ENCODE measurements at places on chromosomes 11 and 22.

GRCh38 chr22:48974443-48975315 lies 853.0 kb downstream of the BRD1 start:
- no peak for DNase-seq

- no peak for DNase-seq
Observed at GRCh38 chr22:41830174-41830573, 2.7 kb upstream of the SREBF2 start.

DNA sequence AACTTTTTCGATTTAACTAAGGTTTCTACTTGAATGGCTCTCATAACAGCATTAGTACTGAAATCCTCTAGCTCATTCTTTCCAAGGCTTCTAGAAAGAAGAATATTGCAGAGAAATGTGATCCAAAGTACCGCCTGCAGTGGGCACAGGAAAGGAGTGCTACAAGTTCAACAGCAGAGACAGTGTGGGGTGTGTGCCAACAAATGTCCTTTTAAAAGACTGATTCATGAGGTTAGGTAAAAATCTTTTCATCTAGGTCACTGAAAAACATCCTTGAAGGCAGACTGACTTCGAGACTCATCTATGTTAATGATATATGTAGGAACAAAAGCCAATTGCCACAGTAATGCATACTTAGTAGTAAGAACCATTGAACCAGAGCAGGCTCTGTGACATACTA lies 349.1 kb upstream of the PITPNB start:
- DNase-seq, result no peak

DNA sequence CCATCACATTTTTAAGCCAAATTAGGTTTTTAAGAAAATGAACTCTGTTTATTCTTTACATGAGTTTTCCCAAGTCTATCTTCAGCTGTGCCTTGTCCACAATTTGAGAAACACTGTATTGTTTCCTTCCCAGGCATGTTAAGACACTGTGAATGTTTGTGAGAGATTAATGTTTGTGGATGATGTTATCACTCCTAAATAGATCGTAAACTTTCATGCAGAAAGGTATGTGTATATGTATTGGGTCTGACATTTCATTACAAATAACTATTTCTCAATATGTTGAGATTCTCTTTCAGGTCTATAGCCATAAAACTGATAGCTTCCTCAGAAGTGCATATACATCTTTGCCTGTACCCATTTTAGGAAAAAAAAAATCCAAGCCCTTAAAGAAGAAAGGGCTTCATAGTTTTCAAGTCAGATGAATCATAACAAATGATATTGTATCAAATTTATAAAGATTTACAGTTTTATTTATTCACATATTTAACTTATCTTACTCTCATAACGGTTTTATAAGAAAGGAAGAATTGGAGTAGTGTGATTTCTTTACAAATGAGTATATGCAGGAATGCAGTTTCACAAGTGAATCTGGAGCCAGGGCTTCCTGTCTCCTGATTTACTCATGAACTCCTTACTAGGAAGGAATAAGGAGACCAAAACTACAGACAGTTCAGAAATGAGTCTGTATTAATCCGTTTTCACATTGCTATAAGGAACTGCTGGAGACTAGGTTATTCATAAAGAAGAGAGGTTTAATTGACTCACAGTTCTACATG lies 11.2 kb downstream of the OR8D1 start:
- DNase-seq, result no peak

GRCh38 chr11:103618528-103618927 lies 417.9 kb upstream of the DDI1 start:
- no peak for DNase-seq

DNA sequence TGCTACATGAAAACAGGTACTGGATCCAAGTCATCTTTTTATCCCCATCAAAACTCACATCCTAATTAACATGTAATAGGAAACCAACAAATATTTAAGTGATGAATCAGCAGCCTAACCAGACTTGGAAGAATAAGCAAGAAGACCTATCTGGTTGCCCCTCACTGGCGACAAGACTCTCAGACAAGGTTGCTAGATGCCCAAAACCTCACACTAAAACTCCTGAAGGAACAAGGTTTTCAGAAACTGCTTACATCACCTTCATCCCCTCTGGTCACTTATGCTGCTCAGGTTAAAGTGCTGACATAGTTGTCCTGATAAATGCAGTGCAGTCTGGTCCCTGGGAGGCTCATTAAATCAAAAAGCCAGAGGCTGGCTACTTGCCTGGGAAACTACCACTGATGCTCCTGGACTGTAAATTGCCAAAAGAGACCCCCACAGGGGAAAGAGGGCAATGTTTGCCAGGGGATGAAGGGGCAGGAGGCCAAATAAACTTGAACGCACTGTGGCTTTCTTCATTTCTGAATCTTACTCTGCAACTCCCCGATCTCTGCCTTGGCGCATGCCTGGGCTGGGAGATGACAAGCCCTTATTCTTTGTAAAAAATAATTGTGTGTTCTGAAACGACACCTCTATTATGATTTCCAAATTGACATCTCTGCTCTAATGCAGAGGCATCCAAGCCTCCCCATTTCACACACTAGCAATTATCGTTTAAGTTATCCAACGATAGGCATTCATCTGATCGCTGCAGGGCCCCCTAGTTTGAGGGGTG lies 72.7 kb downstream of the AMBRA1 start:
- DNase-seq, result no peak

- no peak for DNase-seq
Observed at GRCh38 chr11:106961518-106961917, 56.8 kb downstream of the GUCY1A2 start.

DNA sequence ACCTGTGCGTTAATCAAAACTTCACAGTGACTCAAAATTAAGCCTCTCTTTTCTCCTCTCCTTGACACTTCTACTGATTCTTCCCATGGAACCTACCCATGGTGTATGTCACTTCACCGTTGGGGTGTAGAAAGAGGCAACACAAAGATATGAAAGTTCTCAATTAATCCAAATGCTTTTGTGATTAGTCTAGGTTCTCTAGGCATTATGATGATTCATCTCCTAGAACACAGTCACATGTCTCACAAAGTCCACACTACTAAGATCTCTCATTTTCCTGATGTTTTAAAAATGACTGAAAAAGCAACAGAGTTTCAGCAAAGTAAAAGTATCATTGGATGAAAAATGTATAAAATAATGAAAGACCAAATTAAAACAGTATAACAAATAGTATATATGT lies 13.7 kb upstream of the SCGB2A2 start:
- no peak for DNase-seq

DNA sequence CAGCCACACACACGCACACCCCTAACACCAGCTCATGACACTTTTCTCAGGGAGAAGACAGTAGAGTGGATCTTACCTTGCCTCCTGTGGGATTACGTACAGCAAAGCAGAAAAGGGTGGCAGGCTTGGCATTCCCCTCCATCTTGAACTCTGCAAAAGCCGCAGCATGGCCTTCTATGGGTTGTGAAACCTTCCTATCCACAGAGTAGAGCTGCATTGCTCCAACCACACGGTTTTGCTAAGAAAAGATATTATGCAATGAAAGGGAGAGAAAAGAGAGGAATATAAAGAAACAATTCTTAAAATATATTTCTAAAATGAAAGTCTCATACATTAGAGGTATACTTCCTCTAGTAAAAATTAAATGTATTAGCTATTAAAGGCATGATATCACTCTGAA lies 48.8 kb downstream of the CLTCL1 start:
- no peak for DNase-seq

DNA sequence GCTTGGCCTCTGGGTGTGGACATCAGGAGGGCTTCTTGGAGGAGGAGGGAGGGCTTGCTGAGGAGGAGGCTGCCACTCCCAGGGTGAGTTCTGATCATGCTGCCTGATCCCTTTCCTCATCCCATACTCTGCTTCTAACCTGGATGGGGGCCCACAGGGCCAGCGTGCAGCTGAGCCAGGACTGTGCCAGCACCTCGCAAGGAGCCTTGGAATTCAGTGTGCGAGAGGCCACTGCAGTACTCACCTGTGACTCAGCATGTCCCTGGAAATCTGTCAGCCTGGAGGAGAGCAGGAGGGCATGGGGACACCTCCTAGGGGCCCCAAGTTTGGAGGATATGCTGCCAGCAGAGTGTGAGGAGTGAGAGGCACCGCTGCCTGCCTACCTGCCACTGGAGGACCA lies 4.2 kb upstream of the GAB4 start:
- DNase-seq, result no peak

DNA sequence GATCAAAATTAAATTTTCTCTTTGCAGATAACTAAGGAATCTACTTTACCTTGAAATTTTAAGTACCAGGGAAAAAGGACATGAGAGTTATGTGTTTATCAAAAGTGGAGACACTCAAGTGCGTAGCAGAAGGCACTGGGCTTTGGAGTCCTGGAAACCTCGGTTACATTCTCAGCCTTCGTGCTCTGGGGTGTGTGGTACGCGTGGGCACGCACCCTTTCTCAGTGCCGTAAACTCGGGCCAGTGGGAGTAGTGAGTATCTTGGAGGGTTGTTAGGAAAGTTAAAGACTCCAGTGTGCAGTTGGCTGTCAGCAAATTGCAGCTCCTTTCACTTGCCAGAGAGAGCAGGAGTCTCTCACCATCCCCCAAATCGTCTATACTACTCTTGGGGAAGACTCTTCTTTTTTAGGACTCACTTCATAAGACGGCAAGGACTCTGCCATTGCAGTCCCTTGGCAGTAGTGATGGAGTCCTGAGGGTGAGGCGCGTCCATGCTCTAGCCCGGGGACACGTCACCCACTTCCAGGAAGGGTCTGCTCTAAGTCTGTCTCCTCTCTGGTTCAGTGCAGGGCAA lies 171.8 kb downstream of the TBC1D22A start:
- DNase-seq, result no peak

DNA sequence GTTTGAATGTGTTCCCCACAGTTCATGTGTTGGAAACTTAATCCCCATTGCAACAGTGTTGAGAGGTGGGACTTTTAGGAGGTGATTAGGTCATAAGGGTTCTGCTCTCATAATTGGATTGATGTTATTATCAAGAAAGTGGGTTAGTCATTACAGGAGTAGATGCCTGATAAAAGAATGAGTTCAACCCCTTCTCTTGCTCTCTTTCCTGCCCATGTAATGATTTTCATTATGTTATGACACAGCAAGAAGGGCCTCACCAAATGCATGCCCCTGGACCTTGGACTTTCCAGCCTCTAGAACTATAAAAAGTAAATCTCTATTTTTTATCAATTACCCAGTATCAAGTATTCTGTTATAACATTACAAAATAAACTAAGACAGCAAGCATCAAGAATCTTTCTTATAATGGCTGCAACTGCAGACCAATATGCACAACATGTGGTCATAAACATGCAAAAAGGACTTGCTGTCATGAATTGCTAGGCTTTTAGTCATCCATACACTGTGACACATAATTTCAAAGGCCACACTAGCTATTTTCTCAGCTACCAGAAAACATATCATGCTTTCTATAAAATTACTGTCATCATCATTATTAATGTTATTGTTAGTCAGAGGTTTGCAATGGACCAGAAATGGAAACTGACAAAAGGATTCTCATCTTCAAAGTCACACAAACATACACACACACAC lies 99.9 kb upstream of the GUCY1A2 start:
- DNase-seq, result no peak

GRCh38 chr22:41951898-41952474 lies at the start of gene SMIM45:
SMIM45 (plus strand) TSS chr22:41952150.
- DNase-seq, result no peak

DNA sequence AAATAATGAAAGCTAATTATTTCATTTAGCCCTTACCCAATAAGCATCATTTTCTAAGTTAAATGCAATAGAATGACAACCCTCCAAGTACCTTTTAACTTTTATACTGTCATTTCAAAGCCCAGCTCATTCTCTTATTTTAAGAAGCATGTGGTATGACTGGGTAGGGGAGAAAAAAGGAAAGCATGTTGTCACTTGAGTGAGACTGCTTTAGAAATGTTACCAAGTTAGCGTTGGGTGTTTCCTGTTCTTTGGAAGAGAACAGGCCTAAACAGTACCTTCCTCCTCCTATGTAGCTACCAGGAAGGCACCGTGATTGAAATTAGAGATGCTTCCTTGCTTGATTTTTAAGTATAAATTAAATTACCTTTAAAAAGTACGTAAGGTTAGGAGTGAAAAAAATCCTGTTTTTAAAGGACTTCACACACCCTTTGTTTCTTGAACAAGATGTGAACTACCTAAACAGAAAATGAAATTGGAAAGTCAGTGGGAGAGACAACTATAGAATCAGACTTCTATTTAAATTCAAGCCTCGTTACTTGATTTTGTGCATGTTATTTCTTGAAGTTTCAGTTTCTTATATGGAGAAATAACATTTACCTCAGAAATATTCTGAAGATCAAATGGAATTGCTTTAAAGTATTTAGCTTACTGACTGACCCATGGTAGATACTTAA lies 741 bp upstream of the CNTF start:
- no peak for DNase-seq

DNA sequence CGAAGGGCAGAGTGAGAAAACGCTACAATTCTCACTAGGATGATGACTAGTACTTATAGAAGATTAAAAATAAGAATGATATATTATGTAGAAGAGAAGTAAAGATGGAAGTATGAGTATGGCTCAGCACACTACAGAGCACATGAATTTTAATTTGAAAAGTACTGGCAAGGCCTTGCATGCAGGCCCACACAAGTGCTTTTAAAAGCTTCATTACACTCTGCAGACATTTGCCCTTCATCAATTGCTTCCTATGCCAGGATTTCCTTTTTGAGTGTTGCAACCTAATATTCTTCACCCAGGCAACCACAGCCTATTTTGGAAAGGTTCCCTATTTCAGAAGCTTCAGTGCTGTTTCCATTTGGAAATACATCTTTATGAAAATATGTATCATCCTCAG lies 81.1 kb downstream of the LARGE2 start:
- no peak for DNase-seq

DNA sequence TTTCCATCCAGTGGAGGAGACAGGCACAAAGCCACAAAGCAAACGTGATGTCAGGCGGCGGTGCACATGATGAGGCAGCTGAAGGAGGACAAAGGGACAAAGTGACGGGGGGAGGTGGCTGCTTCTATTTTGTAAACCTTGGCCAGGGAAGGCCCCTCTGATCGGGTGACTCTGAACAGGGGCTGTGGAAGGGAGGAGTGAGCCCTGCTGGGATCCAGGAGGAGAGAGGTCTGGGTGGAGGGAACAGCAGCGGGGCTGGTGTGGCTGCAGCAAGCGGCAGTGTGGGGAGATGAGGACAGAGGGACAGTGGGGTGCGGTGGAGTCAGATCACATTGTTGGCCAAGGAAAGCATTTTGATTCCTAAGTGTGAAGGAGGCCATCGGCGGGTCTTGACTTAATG lies 36.7 kb downstream of the SHISAL1 start:
- DNase-seq, result no peak
